ENCODE measurements at places on chromosomes 16 and 17.

- H3K4me1 ChIP-seq, result peaks cover 21% of the 10 kb centered on the region
- no peak overlapping the region for H3K4me3 ChIP-seq
- peaks cover 32% of the 10 kb centered on the region for H3K36me3 ChIP-seq
- H3K27me3 ChIP-seq, result no peaks in the 10 kb centered on the region
- H3K27ac ChIP-seq, result no peak overlapping the region
- DNase-seq, result no peak
Measured at GRCh38 chr16:11737713-11738112, 4.9 kb downstream of the TXNDC11 start.

- no peaks in the 10 kb centered on the region for H3K36me3 ChIP-seq
- H3K4me1 ChIP-seq, result no peaks in the 10 kb centered on the region
- no peak overlapping the region for H3K4me3 ChIP-seq
- DNase-seq, result no peak
- H3K27me3 ChIP-seq, result no peaks in the 10 kb centered on the region
Measured at GRCh38 chr17:57585341-57586195, 159.5 kb downstream of the CCDC182 start.

GRCh38 chr17:73647772-73648542 is 3.7 kb upstream of the SDK2 start:
- no peak overlapping the region for H3K4me3 ChIP-seq
- peaks cover 15% of the 10 kb centered on the region for H3K27me3 ChIP-seq
- no peak for DNase-seq
- H3K27ac ChIP-seq, result no peak overlapping the region
- peaks cover 20% of the 10 kb centered on the region for H3K4me1 ChIP-seq
- H3K36me3 ChIP-seq, result no peaks in the 10 kb centered on the region

- no peaks in the 10 kb centered on the region for H3K4me1 ChIP-seq
- no peak overlapping the region for H3K4me3 ChIP-seq
- H3K27ac ChIP-seq, result no peak overlapping the region
- no peak for DNase-seq
- peaks cover 3% of the 10 kb centered on the region for H3K27me3 ChIP-seq
- H3K36me3 ChIP-seq, result no peaks in the 10 kb centered on the region
Measured at GRCh38 chr17:30229012-30229411, 6.5 kb downstream of the SLC6A4 start.

GRCh38 chr16:3755249-3755648 is 37.9 kb upstream of the TRAP1 start:
- peaks cover 69% of the 10 kb centered on the region for H3K36me3 ChIP-seq
- H3K27me3 ChIP-seq, result no peaks in the 10 kb centered on the region
- no peak for DNase-seq
- no peak overlapping the region for H3K4me3 ChIP-seq
- H3K27ac ChIP-seq, result no peak overlapping the region

DNA sequence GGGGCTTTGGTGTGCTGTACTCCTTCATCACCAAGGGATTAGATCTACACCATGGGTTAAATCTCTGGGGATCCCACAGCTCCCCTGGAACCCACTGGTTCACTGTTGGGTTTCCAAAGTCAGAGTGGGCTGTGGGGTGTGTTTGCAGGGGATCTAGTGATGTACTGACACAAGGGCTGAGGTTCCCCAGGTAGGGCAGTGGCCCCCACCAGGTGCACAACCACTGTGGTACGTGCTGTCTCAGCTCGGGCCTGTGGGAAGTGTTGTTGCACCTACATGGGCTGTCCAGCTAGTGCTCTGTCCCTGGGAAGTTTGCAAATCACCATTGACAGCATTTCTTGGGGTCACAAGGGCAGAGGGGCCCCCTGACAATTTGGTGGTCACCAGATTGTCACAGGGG is 134.4 kb upstream of the CDH8 start:
- DNase-seq, result no peak
- H3K4me1 ChIP-seq, result no peaks in the 10 kb centered on the region
- H3K4me3 ChIP-seq, result no peak overlapping the region
- no peaks in the 10 kb centered on the region for H3K27me3 ChIP-seq
- no peak overlapping the region for H3K27ac ChIP-seq
- H3K36me3 ChIP-seq, result no peaks in the 10 kb centered on the region

DNA sequence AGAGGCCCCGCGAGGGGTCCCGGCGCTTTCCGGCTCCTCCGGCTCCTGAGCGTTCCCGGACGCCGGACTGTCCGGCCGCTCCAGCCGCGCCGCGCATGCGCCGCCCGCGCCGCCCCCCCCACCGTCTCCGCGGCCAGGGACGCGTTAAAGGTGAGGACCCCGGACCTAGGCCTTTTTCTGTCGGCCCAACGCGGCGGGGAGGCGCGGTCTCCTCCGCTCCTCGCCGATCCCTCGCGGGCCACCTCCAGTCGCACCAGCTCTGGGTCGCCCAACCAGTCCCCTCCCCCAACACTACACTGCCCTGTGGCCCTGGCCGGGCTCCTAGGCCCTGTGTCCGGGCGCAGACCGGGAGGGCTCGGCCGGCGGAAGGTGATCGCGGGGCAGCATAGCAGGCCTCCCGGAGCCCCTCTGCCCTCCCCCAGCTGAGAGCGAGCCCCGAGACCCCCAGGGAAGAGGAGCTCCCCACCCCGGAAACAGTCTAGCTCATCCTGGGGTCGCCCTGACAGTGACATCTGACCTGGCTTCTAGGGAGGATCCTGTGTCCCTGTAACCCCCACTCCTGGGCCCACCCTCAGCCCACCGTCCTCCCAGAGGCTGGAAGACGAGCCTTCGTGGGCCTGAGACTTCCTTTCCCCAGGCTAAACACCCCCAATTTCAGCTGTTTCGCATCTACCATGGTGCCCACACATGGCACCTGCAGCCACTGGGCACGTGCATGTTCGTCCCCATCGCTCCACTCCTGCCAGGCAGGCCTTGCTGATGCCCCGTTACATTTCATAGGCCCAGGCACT is 14.7 kb upstream of the BCAR1 start:
- H3K4me1 ChIP-seq, result peaks cover 13% of the 10 kb centered on the region
- H3K27ac ChIP-seq, result no peak overlapping the region
- no peaks in the 10 kb centered on the region for H3K36me3 ChIP-seq

DNA sequence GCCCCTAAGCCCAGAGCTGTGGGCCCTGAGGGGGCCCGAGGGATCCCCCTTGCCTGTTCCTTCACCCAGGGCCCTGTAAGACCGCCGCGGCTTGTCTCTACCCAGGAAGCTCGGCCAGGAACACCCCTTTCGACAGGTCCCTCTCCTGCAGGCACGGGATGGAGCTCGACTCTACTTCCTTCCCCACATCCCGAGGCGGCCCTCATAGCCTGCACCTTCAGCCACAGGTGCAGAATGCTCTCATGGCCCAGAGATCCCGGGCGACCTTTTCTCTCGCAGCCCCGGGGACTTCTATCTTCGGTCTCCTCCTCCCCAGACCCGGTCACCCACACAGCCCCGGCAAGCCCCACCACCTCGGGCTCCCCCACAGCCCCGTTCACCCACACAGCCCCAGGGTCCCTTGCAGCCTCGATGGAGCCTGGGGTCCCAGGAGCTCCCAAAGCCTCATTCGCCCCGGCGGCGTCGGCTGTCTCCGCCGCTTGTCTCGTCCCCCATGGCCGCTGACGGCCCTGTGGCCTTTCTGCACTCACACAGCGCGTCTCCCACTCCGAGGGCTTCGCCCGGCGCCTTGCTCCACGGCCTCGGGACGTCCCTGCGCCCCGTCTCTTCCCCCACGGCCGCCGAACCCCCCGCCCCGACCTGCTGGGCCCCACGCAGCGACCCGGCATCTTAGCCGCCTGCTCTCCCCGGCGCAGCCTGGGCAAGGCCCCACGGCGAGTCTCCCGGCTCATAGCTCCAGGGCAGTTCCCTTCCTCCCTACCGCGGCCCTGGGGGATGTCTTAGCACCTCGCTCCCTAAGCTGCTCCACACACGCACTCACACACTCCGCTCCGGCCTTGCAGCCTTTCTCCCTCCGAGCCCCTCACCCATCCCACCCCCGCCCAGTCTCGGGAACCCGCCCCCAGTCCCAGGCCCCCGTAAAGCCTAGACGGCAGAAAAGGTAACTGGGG is 650 bp downstream of the KIAA0753 start:
- peaks cover 21% of the 10 kb centered on the region for H3K36me3 ChIP-seq
- H3K27me3 ChIP-seq, result no peaks in the 10 kb centered on the region
- H3K4me1 ChIP-seq, result peaks cover 29% of the 10 kb centered on the region
- H3K4me3 ChIP-seq, result peak overlapping the region; percentile 83
- H3K27ac ChIP-seq, result peak overlapping the region; percentile 78
- peak; percentile 36 for DNase-seq

DNA sequence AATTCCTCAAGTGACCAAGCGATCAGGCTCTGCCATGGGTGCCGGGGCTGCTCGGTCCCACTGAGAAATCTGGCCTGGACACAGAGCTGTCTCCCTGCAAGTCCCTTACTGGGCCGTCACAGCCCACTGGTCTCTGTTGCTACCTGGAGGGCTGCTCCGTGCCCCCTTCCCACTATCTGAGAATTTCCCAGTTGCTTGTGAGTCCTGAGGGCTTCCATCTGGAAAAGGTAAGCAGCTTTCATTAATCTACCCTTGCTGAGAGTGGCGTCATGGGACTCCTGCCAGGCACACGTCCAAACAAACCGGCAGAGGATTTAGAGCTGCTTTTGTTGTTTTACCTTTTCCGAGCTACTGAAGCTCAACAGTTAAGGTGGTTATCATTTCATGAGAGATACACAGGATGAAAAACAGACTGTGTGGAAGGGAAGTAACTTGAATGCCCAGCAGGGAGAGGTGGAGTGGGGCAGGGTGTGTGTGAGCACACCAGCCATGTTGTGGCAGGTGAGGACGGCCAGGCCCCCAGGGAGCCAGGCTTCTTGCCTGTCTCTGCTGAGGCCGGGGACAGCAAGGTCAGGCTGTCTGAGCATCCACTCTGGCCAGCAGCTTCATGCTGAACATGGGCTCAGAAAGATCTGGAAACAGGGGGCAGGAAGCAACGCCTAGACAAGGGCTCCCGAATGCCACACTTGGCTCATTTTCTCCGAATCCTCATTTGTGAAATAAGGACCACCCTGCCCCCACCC is 50.6 kb downstream of the GTF3C1 start:
- H3K4me3 ChIP-seq, result no peak overlapping the region
- DNase-seq, result no peak
- H3K27me3 ChIP-seq, result no peaks in the 10 kb centered on the region
- H3K36me3 ChIP-seq, result peaks cover 83% of the 10 kb centered on the region
- no peak overlapping the region for H3K27ac ChIP-seq
- H3K4me1 ChIP-seq, result no peaks in the 10 kb centered on the region

- peak overlapping the region; percentile 43 for H3K27ac ChIP-seq
- H3K27me3 ChIP-seq, result no peaks in the 10 kb centered on the region
- H3K4me3 ChIP-seq, result no peak overlapping the region
- peaks cover 16% of the 10 kb centered on the region for H3K4me1 ChIP-seq
- no peak for DNase-seq
Measured at GRCh38 chr16:75615619-75616018, 7.5 kb downstream of the ADAT1 start.

GRCh38 chr17:38746849-38747462 is 1.2 kb downstream of the PCGF2 start:
- DNase-seq, result no peak
- peaks cover 45% of the 10 kb centered on the region for H3K27me3 ChIP-seq
- no peaks in the 10 kb centered on the region for H3K36me3 ChIP-seq
- peaks cover 54% of the 10 kb centered on the region for H3K4me1 ChIP-seq
- no peak overlapping the region for H3K4me3 ChIP-seq

GRCh38 chr16:50801036-50801435 is 59.1 kb downstream of the CYLD start:
- H3K4me3 ChIP-seq, result no peak overlapping the region
- H3K36me3 ChIP-seq, result peaks cover 38% of the 10 kb centered on the region
- H3K27me3 ChIP-seq, result no peaks in the 10 kb centered on the region
- H3K27ac ChIP-seq, result no peak overlapping the region
- no peak for DNase-seq

GRCh38 chr17:8938933-8939332 is 26.6 kb downstream of the PIK3R5 start:
- no peak for DNase-seq
- no peak overlapping the region for H3K4me3 ChIP-seq
- H3K27ac ChIP-seq, result peak overlapping the region; percentile 78
- peaks cover 16% of the 10 kb centered on the region for H3K36me3 ChIP-seq

GRCh38 chr17:83071966-83072562 is 7.3 kb upstream of the METRNL start:
- no peaks in the 10 kb centered on the region for H3K36me3 ChIP-seq
- H3K4me3 ChIP-seq, result no peak overlapping the region
- H3K4me1 ChIP-seq, result peaks cover 38% of the 10 kb centered on the region
- H3K27ac ChIP-seq, result no peak overlapping the region
- H3K27me3 ChIP-seq, result no peaks in the 10 kb centered on the region

GRCh38 chr17:59093145-59093701 is 13.5 kb downstream of the TRIM37 start:
- H3K27me3 ChIP-seq, result no peaks in the 10 kb centered on the region
- DNase-seq, result no peak
- H3K4me3 ChIP-seq, result no peak overlapping the region
- H3K4me1 ChIP-seq, result no peaks in the 10 kb centered on the region
- peaks cover 13% of the 10 kb centered on the region for H3K36me3 ChIP-seq

DNA sequence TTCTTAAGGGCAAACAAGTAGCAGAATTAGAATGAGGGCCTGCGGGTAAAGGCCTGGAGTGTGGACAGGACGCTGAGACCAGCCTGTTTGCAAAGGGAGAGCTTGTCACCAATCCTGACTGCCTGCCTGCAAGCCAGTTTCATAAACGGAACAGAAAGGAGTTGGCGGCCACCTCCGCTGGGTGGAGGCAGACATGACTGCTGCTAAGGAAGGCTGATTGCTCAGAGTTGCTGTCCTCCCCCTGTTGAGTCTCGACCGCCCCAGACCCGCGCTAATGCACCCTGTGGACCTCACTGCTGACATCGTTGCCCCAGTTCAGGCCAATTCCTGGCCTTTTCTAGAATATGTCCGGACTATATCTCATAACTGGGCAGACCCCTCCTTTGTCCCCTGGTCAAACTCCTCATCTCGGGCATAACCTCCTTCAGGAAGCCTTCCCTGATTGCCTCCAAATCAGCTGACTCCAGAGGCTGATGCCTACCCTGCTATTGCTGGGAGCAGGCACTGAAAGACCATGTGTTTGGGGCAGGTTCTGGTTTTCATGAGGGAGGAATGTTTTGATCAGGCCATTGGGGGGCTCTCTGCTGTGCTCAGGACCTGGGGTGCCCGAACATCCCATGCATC is 153.0 kb upstream of the CIBAR2 start:
- H3K4me3 ChIP-seq, result no peak overlapping the region
- no peak overlapping the region for H3K27ac ChIP-seq
- DNase-seq, result no peak

DNA sequence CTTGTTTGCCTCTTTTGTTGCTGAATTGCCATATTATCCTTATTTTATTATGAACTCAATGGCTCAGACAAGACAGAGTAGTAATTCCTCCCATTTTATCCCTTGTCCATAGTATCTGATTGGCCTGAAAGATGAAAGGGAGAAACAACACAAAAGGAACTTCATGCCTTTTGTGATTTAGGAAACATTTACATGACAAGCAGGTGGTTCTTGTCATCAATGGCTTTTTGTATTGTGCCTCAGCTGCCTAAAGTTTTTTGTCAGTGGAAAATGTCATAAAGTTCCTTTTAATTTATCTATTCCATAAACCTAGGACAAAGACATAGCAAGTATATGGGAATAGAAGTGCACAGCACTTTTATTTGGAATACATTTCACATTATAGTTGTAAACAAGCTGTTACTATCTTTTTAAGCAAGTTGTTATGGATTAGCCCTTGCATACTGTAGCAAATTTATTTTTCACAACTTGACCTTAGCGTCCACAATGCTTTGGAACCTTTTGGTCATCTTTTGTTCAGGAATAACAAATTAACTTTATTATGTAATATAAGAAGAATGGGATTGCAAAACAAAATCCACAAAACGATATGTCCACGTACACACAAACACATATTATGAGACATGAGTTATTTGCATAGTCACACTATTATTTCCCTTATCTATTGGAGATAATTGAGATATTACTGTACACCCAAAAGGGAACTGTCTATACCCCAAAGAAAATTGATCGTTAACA is 12.4 kb upstream of the MPHOSPH6 start:
- peaks cover under 1% of the 10 kb centered on the region for H3K27me3 ChIP-seq
- no peaks in the 10 kb centered on the region for H3K36me3 ChIP-seq
- H3K4me3 ChIP-seq, result no peak overlapping the region
- H3K4me1 ChIP-seq, result no peaks in the 10 kb centered on the region
- no peak for DNase-seq
